ENCODE measurements at places on chromosomes 1 and 21. TPM values are rescaled to one million over a fixed set of nuclear protein-coding genes. Genes with fewer than 3 reads are reported as not detected.

- no peak for DNase-seq
Observed at GRCh38 chr1:28756846-28757245, 20.1 kb downstream of the YTHDF2 start.

PLPPR4 gene
- not detected for total RNA-seq

GRCh38 chr1:226444901-226445300 lies 37.0 kb upstream of the PARP1 start:
- DNase-seq: no peak

- DNase-seq: no peak
Observed at GRCh38 chr1:99407018-99407417, 142.7 kb downstream of the PLPPR4 start.

- DNase-seq: no peak
Observed at GRCh38 chr21:36806103-36806502, 107.2 kb downstream of the SIM2 start.

GRCh38 chr1:2415801-2416208 lies 3.4 kb upstream of the PEX10 start:
- no peak for DNase-seq

DNA sequence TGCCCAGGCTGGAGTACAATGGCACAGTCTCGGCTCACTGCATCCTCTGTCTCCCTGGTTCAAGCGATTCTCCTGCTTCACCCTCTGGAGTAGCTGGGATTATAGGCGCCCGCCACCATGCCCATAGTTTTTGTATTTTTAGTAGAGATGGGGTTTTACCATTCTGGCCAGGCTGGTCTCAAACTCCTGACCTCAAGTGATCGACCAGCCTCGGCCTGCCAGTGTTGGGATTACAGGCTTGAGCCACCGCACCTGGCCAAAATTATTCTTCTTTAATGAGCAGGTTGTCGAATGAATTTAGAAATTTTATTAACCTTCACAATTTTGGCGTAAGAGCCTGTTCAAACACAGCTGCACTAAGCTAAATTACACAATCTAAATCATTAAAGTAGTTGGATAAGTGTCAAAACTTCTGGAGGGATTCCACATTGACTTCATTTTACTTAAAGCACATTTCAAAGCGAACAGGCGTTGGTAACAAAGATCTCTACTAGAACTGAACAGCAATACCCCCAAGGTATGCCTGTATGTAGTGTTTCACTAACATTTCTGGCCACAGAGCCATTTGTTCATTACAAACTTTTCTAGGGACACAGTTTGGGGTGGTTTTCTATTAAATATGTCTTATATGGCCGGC lies 5.2 kb upstream of the CTH start:
- DNase-seq: no peak

CFAP57 gene
- total RNA-seq: 0.46 TPM

- no peak for DNase-seq
Observed at GRCh38 chr1:88610687-88611086, 73.4 kb upstream of the PKN2 start.

PTGFRN gene
- total RNA-seq: 35.9 TPM

LDLRAD2 gene
- total RNA-seq: not detected

GRCh38 chr1:43857163-43857562 lies 76.4 kb upstream of the ARTN start:
- no peak for DNase-seq

- no peak for DNase-seq
Observed at GRCh38 chr1:96515925-96516324, 205.7 kb upstream of the PTBP2 start.

GRCh38 chr1:76463849-76464248 lies 389.3 kb downstream of the ST6GALNAC3 start:
- DNase-seq: no peak

DNA sequence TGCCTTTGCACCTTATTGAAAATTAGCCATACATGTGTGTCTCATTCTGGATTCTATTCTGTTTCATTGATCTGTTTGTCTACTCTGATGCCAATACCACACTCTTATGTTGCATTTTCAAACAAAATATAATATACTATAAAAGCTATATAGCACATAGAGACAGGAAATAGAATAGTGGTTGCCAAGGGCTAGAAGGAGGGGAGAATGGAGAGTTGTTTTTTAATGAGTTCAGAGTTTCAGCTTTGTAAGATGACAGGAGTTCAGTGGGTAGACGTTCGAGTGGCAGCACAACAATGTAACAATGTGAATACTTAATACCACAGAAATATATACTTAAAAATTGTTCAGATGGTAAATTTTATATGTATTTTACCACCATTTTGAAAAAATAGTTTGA lies 17.0 kb downstream of the RLF start:
- DNase-seq: no peak

RGS13 gene
- total RNA-seq: not detected

DNA sequence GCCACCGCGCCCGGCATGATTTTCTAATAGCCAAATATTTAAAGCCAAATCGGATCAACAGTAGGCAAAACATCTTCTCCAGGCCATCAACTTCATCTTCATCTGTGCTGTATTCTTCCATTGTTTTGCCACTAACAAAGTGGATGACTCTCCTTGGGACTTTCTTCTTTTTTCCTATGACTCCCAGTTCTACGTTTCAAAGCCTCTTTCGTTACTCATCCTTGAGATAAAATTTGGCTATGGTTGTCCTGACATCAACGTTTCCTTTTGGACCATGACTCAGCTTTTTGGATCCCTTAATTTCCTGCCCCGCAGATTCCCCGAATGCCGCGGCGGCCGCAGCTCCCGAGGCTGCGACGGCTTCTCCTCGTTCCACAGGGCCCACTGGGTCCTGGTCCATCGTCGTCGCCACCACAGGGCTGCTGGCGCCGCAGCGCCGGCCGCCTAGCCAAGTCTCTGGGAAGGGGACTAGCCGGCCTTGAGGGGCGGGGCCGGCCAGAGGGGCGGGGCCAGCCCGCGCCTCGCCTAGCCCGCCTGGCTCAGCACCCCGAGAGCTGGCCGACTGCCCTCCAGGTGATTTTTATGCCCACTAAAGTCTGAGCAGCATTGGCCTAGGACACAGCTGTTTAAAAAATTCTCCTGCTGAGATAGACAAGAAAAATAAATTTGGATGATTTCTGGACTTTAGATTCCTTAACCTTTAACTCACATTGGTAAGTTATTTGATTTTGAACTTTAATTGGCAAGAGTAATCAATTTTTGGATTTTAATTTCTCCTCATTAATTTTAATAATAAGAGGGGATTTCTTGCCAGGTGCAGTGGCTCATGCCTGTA lies 93.9 kb downstream of the ADCY10 start:
- peak; percentile 74 for DNase-seq

MYOG gene
- not detected for total RNA-seq

- no peak for DNase-seq
Observed at GRCh38 chr1:35574125-35574654, 1.1 kb downstream of the TFAP2E start.

DNA sequence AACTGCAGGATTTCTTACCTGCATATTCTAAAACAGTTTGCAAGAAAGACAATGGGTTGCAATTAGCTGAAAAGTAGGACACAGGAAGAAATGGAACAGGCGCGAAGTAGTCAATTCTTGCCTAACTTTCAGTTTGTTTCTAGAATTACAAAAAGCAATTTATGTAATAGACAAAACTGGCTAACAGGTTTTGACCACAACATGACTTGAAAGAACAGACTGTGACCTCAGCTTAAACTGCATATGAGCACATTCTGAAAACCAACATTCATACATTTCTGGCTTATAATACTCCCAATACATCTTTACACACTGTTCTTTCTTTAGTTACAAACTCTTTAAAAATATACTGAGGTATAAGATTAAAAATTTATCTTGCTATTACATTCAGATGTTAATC lies 405.9 kb upstream of the B3GALT2 start:
- no peak for DNase-seq

DNA sequence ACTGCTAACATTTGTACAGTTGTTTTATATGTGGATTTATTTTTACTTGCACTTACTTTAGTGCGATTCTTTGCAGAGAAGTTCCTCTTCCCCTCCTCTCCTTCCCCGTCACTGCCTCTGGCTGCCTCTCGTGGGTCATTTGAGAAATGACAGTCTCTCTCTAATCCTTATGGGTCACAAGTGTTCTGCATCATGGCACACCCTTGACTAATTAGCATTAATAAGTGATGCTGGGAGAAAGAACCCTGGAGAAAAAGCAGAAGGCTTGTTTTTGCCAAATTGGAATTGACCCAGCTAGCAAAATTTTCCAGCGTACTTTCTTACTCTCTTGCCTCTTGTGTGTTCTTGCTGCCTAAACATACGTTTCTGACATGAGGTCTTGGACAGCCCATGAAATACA lies 301.2 kb downstream of the DUSP10 start:
- DNase-seq: peak; percentile 91

DNA sequence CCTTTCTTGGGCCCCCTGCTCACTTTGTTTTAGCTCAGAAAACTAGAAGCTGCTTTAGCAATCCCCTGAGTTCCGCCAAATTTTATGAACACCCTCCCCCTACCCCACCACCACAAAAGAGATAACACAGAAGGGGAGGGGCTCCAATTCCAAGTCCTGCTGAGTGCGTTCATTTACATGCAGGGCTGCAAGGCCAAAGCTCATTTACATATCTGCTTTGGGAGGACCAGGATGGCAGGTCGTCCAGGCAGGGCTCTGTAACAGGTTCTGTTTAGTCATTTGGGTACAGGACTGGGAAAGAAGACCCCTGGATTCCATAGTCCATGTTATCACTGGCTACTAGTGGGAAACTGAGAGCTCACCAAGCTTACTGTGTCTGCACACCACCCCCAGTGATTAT lies 35.9 kb upstream of the KIF21B start:
- no peak for DNase-seq

CAPN8 gene
- not detected for total RNA-seq

ARID1A gene
- 17.6 TPM for total RNA-seq

DNA sequence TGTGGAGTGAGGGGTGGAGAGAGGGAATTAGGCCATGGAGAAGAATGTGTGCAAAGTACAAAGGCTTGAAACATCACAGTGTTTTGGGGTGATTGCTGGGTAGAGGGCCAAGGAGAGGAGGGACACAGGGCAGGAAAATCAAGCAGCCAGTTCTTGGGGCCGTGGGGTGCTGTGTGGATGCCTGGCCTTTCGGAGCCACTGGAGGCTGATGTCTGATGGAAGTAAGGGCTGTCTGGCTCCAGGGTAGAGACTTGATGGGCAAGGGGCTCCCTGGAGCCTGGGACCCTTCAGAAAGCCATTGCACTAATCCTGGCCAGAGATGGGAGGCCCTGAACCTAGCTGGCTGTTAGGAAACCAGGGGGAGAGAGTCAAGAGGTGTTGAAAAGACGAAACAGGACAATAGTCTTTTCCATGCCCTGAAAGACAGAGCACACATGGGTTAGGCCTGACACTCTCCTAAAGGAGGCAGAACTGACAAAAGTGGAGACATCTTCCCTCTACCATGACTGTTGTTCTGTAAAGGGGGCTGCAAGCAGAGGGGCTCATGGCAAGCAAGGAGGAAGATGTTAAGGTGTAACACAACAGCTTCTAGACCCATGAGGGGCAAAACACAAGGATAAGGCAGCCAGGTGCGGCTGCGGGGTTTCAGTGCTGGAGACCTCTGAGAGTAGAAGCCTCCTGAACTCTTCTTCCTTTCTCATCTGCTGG lies 21.0 kb downstream of the ATF3 start:
- DNase-seq: no peak

GRCh38 chr1:94332952-94333351 lies 85.2 kb upstream of the ABCD3 start:
- no peak for DNase-seq

NBL1 gene
- total RNA-seq: 16.2 TPM

All from NCI-H460 (cell line).